ENCODE measurements at places on chromosomes 2 and 18. TPM values are rescaled to one million over a fixed set of nuclear protein-coding genes. Genes with fewer than 3 reads are reported as not detected.

DNA sequence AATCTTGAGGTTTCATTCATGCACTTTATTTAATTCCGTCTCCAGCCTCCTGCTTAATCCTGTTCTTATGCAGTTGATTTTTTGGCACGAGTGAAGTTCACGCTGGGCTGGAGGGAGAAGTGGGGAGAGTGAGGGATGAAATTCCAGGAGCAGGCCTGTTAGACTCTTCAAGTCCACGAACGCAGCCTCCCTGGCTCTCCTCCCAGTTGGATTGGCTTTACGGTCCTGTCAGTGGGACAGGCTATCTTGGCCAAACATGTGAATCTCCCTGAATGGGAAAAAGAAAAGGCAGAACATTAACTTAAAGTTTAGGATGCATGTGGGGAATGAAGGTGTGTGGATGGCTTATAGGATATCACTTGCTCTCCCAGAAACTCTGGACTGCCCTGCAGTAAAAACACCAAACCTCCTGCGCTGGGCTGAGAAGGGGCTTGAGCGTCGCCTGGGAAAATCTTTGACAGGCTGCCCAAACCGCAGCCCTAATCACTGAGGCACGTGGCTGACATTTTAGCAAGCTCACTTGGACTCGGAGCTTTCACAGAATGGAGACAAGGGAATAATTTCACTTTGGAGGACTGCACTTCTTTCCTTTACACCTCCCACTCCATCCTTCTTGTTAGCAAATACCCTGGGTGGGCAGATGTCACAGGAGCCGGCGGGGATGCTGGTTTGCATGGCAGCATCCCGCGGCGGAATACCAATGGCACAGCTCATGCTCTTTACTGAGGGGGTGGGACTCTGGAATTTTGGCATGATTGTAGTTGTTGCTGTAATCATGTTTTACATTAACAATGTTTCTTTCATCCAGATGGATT, 93.9 kb downstream of the ACKR3 start:
- peak; percentile 44 for DNase-seq

- DNase-seq: no peak
These were observed 1706.7 kb downstream of the SUCLG1 start for GRCh38 chr2:82752396-82752795.

- DNase-seq: no peak
These were observed 24.5 kb downstream of the IMPA2 start for GRCh38 chr18:12005538-12006487.

GRCh38 chr2:134396493-134396892, 142.6 kb downstream of the MGAT5 start:
- no peak for DNase-seq

- DNase-seq: no peak
These were observed 45.2 kb upstream of the SLC4A10 start for GRCh38 chr2:161578998-161579397.

DNA sequence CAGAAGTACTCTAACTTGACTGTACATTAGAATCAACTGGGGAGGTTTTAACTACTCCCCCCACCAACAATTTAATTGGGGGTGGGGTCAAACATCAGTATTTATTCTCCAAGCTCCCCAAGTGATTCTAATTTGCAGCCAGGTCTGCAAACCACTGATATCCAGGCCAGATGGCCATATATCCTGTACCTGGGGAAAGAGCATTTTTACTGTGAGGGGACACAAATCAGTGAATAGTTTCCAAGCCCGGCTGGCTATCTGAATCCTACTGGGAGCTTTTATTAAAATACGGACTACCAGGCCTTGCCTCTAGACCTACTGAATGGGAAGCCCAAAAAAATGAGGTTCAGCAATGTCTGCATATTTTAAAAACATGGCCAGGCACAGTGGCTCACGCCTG, 88.5 kb downstream of the TCF4 start:
- DNase-seq: no peak

- no peak for DNase-seq
These were observed 585.9 kb upstream of the SYT4 start for GRCh38 chr18:43863180-43863579.

DNA sequence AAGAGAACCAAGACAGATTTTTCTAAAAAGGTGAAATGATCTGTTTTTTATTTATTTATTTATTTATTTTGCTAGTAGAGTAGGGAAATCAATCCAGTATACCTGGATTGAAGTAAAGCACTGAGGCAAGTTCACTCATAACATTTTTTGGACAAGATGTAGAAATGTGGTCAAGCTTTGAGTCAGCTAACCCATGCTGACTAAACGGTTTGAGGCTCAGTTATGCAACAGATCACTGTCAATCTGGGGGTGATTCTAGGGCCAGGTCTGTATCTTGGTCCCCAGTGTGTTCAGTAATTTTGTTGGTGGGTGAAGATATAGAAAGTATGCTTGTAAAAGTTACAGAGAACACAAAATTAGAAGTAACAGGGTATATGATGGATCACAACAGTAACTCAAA, 60.2 kb downstream of the RMDN2 start:
- DNase-seq: peak; percentile 28

DNA sequence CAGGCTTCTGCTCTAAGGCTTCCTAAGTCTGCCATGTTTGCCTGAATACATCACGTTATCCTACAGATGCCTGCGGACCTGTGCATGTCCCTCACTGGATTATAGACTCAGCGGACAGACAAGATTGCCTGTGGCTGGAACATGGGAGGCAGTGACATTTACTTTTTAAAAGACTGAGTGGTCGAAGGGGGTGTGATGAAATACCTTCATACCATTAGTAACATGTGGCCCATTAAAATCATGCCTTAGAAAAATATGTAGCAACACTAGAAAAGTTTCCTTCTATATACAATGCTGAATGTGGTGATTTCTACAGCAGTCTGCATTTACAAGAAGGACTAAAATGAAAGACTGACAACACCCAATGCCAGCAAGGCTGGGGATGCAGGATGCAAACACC, 154.4 kb downstream of the ASB1 start:
- no peak for DNase-seq

DNA sequence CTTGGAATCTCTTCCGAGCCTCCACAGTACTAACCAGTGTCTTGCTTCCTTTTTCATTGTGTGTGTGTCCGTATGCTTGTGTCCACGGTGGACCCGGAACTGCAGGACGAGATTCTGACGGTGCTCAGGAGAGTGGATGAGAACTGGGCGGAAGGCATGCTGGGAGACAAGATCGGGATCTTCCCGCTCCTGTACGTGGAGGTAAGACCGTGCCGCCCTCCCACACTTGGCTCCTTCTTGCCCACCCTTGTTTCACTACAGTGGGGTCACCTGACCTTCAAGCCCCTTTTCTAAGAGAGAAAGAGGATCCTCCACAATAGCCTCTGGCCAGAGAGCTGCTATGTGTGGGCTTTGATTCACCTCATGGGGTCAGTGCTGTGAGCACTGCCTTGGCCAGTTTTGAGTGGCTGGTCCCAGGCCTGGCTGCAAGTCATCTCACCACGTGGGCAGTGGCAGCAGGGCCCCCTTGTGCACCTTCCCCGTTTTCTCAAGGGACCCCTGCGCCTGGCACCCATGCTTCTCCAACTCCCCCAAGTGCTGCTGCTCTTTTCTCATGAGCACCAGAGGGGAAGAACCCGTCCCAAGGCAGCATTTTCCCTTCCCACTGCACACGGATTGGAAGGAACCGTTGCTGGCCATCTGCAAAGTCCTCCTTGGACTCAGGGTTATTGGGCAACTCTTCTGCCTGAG, 242.1 kb downstream of the SEPTIN10 start:
- DNase-seq: no peak

DNA sequence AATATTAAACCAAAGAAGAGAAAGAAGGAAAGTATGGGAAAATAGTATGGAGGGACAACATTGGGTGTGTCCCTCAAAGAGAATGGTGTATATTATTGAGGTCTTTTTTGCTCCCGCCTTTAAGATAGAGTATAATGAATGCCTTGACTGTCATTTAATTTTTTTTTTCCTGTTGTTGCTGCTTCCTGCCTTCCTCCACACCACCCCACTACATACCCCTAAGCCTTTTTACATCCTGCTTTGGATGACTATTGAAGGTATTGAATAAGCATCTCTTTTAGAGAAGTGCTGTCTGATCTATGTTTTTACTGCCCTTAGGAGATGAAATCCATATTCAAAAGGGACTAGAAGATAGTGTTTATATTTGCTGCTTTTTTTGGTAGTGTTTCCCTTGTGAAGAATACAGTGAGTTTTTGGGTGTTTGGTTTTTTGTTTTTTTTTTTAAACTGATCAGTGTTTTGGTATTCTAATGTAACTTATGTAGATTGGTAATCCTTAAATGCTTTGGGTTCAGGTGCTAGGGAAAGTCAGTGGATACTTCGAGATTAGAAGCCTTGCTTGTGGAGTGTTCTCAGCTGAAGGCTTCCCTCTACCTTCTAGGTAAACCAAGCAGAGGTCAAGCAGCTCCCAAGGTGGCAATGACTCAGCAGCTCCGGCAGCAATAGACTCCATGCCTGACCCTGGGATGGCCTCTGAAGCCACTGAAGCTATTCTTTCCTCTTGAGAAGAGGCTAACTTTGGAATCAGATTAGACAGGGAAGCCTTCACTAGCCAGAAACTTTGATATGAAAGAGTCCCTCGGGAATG, 5.0 kb downstream of the FZD7 start:
- peak; percentile 45 for DNase-seq

DNA sequence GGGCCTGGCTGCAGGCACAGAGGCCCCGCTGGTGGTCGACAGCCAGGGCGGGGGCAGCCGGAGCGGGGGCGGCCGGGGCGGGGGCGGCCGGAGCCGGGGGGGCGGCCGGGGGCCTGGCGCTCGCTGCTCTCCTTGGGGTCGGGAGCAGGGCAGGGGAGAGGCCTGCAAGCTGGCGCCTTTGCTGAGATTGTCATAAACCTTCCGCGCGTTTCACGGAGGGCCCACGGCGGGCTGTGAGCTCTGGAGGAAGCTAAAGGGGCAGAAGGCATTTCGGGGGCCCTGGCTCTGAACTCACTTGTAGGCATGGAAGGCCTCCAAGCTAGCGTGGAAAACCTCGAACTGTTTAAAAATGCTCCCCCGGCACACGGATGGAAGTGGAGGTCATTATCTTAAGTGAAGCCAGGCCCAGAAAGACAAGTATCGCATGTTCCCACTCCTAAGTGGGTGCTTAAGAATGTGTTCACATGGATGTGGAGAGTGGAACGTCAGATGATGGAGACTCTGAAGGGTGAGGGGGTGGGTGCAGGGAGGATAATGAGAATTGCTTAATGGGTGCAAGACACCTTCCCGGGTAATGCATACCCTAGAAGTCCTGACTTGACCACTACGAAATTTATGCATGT, 629 bp downstream of the PRELID3A start:
- DNase-seq: no peak

Gene LGALSL
- total RNA-seq: 2.1 TPM

Gene SNTG2
- not detected for total RNA-seq

Gene SPIRE1
- 22.9 TPM for total RNA-seq

Gene COL4A4
- total RNA-seq: 0.03 TPM

Gene KATNAL2
- 0.82 TPM for total RNA-seq

Gene FRZB
- total RNA-seq: not detected

All from HFFc6 (cell line).